ENCODE measurements at places on chromosomes 13 and 19.

DNA sequence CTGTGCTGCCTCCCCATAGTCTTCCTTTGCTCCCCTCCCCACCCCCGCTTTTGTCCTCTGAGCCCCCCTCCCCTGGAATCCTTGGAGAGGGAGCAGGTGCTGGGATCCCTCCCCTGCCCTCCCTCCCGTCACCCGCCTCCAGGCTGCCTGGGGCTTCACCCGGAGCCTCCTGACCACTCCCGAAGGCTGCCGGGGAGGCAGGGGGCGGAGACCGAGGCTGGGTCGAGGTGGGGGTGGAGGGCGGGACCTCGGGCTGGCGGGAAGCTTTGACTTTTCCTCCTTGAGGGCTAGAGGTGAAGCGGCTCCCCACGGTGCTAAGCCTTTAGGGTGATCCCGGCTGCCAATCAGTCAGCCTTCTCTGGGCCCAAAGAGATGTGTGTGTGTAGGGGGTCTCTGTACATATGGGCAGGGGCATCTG lies 1.5 kb downstream of the KMT5C start:
- DNase-seq = peak; percentile 94

- no peak for DNase-seq
Observed at GRCh38 chr13:20057963-20058362, 99.4 kb downstream of the ZMYM2 start.

DNA sequence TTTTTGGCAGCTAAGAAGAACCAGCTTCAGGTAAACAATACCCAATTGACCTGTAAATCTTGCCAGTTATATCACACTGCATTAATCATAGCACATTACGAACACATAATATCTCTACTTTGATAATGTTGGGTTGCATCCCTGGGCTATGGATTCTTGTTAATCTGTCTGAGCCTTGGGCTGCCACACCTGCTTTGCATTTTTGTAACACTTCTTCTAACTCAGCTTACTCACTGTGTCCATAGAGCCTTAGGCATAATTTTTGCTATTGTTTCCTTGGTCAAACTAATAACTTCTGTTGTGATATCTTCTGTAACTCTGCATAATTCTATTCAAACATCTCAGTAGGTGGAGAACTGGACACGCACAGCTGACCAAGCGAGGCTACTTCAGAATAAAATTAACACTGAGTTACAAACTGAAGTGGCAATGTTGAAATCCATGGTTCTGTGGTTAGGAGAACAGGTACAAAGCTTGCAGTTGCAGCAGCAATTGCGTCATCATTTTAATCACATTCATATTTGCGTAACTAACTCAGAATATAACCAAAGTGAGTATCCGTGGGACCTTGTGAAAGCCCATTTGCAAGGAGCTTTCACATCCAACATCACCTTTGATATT lies 6.4 kb downstream of the ZNF350 start:
- no peak for DNase-seq

GRCh38 chr19:55062735-55063491 lies at the start of gene RDH13:
Gene RDH13, minus strand, starts transcription at chr19:55063148. Its CDS starts 116 bp downstream, at chr19:55063032.
- peak; percentile 99 for DNase-seq

DNA sequence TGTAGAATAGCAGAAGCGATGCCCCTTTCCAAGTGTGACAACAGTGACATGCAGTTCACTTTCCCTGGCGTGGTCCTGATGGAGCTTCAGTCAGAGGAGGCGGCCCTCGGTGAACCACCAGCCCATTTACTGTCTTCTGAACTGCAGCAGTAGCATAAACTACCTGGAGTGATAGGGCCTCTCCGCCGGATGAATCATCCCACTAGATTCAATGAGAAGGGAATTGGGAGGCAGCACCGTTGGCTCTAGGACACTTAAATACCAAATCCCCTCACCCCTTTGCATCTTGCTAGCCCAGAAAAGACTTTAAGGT lies 112.8 kb upstream of the GPR12 start:
- no peak for DNase-seq

- no peak for DNase-seq
Observed at GRCh38 chr19:47675859-47676258, 37.4 kb upstream of the EHD2 start.

DNA sequence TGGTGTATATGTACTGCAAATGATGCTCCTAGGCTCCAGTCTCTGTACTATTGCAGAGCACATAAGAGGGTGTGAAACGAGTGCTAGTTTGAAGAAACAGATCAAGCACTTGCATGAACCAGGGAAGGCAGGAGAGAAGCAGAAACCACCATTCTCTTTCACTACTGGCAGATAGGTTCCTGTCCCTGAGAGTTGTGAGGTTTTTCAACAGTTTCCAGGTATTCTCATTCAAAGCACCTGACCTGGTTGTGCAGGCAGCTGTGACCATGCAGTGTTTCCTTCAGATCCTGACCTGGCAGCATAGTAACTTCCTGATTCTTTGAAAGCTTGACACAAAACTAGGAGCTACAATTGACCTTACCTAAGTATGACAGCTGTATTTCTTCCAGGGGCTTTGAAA lies 164.9 kb downstream of the UFM1 start:
- no peak for DNase-seq

- no peak for DNase-seq
Observed at GRCh38 chr13:97938706-97939475, 14.6 kb upstream of the IPO5 start.

DNA sequence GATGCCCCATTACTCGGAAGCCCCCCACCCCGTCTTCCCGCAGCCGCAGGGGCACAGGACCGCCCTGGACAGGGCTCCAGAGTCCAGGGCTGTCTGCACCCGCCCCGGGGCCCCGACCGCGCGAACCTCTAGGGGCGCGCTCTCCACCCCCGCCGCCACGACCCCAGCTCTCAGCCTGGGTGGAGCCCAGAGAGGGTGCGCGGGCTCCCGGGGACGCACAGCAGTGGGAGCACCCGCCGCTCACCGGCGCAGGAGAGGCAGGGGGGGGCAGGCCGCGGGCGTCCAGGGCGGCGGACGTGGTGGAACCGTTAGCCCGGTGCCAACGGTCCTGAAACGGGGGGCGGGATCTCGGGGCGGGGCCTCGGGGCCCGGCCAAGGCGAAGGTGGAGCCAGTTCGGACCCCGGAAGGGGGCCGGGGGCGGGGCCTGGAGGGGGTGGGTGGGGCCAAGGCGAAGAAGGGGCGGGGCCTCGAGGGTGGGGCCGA lies at the start of gene ATP8B3:
ATP8B3 (minus strand) TSS at position 335 of the 484 bp plus-strand sequence. CDS start 540 bp downstream, outside the sequence.
- DNase-seq = peak; percentile 100

GRCh38 chr19:8366961-8367326 lies 3.0 kb downstream of the ANGPTL4 start:
- no peak for DNase-seq

Data from GM20000 (cell line).